ENCODE measurements at places on chromosomes 1 and 21.

GRCh38 chr1:240237305-240237721 is 145.6 kb downstream of the FMN2 start:
- H3K36me3 ChIP-seq = no peaks in the 10 kb centered on the region
- no peaks in the 10 kb centered on the region for H3K27me3 ChIP-seq
- H3K4me3 ChIP-seq = no peak overlapping the region
- no peak overlapping the region for H3K27ac ChIP-seq
- no peak for DNase-seq
- H3K4me1 ChIP-seq = no peaks in the 10 kb centered on the region

GRCh38 chr1:113088972-113089371 is 16.0 kb downstream of the LRIG2 start:
- no peak overlapping the region for H3K4me3 ChIP-seq
- no peaks in the 10 kb centered on the region for H3K27me3 ChIP-seq
- H3K4me1 ChIP-seq = peaks cover 17% of the 10 kb centered on the region
- no peak for DNase-seq
- H3K36me3 ChIP-seq = peaks cover 33% of the 10 kb centered on the region

DNA sequence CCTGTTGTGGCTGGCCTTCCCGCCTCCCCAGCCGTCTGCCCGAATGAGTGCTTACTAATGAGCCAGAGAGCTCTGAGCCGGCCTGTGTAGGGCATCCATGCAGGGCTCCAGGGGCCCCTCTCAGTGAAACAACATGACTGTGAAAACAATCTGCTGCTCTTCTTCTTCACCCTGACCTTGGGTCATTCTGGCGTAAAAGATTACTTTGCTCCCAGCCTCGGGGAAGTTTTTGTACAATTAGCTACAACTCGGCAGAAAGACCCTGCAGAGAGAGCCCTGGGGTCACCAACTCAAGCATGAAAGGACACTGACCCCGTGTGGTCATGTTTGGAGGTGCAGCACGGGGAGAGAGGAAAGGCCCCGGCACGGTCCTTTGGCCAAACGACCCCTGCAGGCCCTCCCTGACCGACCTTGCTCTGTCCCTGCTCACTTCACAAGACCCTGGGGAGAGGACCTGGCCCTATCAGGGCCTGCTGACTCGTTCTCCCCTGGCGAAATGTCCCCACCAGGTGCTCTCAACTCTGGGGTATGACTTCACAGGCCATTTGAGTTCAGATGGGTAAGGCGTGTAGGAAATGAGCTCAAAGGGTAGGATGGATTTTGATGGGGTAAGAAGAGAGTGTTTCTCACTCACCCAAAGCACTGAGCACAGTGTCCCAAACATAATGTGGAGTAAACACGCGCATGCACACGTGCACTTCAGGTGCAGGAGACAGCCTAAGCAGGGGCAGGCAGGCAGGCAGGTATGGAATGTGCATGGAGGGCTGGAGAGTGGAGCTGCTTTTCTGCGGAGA is 22.9 kb upstream of the FAM20B start:
- H3K4me1 ChIP-seq = peaks cover 8% of the 10 kb centered on the region
- H3K27ac ChIP-seq = no peak overlapping the region
- peaks cover 3% of the 10 kb centered on the region for H3K27me3 ChIP-seq
- DNase-seq = peak; percentile 41
- H3K4me3 ChIP-seq = no peak overlapping the region

GRCh38 chr1:205506409-205507200 is 2.1 kb downstream of the CDK18 start:
- DNase-seq = no peak
- H3K36me3 ChIP-seq = no peaks in the 10 kb centered on the region
- no peak overlapping the region for H3K27ac ChIP-seq
- H3K4me3 ChIP-seq = no peak overlapping the region
- peaks cover 2% of the 10 kb centered on the region for H3K4me1 ChIP-seq

GRCh38 chr1:2642131-2642559 is 9.3 kb upstream of the MMEL1 start:
- H3K4me3 ChIP-seq = peak overlapping the region; percentile 85
- no peaks in the 10 kb centered on the region for H3K36me3 ChIP-seq
- DNase-seq = no peak
- H3K27me3 ChIP-seq = no peaks in the 10 kb centered on the region
- peak overlapping the region; percentile 88 for H3K27ac ChIP-seq

- no peaks in the 10 kb centered on the region for H3K36me3 ChIP-seq
- H3K27me3 ChIP-seq = peaks cover 47% of the 10 kb centered on the region
- H3K4me3 ChIP-seq = peak overlapping the region; percentile 66
- no peak for DNase-seq
Measured at GRCh38 chr1:208243527-208243966, 637 bp downstream of the PLXNA2 start.

DNA sequence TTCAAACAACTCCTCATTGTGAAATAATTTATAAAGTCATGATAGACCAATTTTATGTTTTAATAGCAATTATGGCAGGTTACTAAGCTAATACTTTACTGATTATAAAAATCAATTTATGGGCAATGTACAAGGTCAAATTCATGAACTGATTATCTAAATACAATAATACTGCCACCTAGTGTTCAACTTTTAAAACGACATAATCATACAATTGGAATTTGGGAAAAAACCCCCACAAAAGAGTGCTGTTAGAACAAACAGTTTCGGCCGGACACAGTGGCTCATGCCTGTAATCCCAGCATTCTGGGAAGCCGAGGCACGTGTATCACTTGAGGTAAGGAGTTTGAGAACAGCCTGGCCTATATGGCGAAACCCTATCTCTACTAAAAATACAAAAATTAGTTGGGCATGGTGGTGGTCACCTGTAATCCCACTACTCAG is 14.0 kb downstream of the GTF2B start:
- no peak for DNase-seq
- no peak overlapping the region for H3K27ac ChIP-seq
- peaks cover 31% of the 10 kb centered on the region for H3K36me3 ChIP-seq

- H3K4me3 ChIP-seq = no peak overlapping the region
- peaks cover 43% of the 10 kb centered on the region for H3K4me1 ChIP-seq
- H3K27me3 ChIP-seq = no peaks in the 10 kb centered on the region
- H3K27ac ChIP-seq = no peak overlapping the region
- no peaks in the 10 kb centered on the region for H3K36me3 ChIP-seq
Measured at GRCh38 chr1:160772331-160772730, 23.6 kb upstream of the LY9 start.

GRCh38 chr1:178188306-178188705 is 94.4 kb downstream of the RASAL2 start:
- no peak overlapping the region for H3K27ac ChIP-seq
- no peak for DNase-seq
- no peak overlapping the region for H3K4me3 ChIP-seq
- H3K36me3 ChIP-seq = no peaks in the 10 kb centered on the region
- peaks cover 3% of the 10 kb centered on the region for H3K4me1 ChIP-seq

Measured in activated T-helper 2 cell treated with anti-CD3 and anti-CD28 coated beads, Interferon-gamma antibody, Interleukin-2, Interleukin-4, amounts not matched to agents 10 μg/mL and 5 μg/mL and 100 μg/mL, durations not matched to agents 14 hours and 24 hours and 36 hours (primary cell).